ENCODE measurements at places on chromosomes 3 and 15. TPM values are rescaled to one million over a fixed set of nuclear protein-coding genes. Genes with fewer than 3 reads are reported as not detected.

- DNase-seq, result no peak
Measured at GRCh38 chr3:195221015-195221853, 49.7 kb downstream of the XXYLT1 start.

DNA sequence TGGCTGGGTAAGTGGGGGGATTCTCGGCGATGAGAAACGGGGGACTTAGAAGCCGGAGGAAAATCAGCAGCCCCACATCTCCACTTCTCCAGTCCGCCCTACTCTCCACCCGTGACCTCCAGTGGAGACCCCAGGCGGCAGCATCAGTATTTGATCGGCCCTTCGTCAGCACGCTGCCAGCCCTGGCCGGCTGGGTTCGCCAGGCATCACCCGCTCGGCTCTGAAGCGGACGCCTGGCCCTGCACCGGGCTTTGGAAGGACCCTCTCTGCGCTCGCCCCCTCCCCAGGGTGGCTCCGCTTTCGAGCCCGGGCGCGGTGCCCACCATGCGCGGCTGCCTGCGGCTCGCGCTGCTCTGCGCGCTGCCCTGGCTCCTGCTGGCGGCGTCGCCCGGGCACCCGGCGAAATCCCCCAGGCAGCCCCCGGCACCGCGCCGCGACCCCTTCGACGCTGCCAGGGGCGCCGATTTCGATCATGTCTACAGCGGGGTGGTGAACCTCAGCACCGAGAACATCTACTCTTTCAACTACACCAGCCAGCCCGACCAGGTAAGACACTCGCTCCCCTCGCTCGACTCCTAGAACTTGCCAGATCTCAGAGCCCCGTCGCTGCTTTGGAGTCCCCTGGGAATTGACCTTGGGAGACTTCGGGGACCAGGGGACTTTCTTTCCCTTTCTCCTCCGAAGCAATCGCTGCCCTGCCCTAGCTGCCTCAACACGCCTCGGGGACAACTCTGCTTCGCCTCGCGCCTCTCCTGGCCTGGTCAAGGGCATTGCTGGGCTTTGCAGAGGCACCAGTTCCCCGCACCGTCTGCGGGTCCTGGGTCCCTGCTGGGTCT is 561 bp downstream of the SIDT1 start:
- DNase-seq, result peak; percentile 34

DNA sequence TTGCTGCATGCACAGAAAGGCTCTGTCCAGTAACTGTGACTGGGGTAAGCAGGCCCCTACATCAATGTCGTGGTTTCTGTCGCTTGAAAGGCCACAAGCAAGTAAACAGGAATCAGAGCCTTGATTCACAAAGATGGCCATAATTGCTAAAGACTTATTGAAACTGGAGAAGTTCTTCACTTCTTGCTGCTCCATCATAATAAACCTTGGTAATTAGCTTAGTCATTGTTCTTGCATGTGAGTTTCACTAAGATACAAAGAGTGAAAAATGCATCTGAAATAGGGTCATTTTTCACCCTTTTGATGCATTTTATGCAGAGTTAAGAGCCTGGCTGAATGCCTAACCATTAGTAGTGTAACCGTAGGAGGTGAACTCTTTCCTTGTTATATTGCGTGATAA is 3.2 kb downstream of the SEMA6D start:
- DNase-seq, result no peak

- DNase-seq, result no peak
Measured at GRCh38 chr3:20646425-20646824, 460.4 kb upstream of the SGO1 start.

- no peak for DNase-seq
Measured at GRCh38 chr3:143361589-143361988, 242.0 kb downstream of the CHST2 start.

GRCh38 chr15:27486051-27486450 is 515.1 kb downstream of the GABRG3 start:
- no peak for DNase-seq

GRCh38 chr3:14548321-14548729 is 8.2 kb upstream of the GRIP2 start:
- DNase-seq, result no peak

GRCh38 chr3:16528581-16528993 is 15.1 kb upstream of the RFTN1 start:
- DNase-seq, result no peak

GRCh38 chr3:10780922-10781321 is 35.1 kb upstream of the SLC6A11 start:
- DNase-seq, result no peak

- DNase-seq, result no peak
Measured at GRCh38 chr3:106826791-106827311, 550.4 kb upstream of the CCDC54 start.

GRCh38 chr15:69149803-69150202 is 10.6 kb upstream of the GLCE start:
- no peak for DNase-seq

DNA sequence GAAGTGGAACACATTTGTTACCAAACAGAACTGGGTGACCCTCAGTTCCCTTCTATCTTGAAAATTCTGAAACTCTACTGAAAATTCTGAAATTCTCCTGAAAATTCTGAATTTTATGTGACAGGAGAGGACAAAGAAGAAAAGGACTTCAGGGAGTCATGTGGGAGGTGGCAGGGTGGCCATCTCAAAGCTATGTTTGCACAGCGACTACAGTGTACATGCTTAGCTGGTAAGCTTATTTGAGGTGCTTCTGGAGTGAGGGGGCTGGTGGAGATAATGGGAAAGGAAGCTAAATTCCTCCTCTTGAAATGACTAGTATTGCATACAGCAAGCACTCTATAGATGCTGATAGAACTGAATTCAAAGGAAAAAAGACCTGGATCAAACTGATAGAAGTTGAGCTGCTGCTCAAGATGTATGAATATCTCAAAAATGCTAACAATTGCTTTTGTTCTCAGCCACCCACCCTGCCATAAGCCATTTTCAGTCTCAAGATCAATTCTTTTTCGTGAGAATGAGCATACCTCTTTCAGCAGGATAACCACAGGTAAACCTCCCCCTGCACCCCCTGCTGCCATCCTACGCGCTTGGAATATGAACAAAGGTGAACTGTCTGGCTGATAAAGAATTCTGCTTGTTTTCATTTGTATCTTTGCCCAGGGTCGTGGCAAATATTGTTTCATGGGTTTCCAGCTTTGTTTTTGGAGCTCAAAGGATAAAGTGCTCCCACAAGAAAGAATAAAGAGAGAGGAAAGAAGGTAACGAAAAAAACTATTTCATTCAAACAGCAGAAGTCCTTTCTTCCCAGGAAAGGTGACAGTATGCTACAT is 16.6 kb upstream of the ARHGEF3 start:
- DNase-seq, result no peak

DNA sequence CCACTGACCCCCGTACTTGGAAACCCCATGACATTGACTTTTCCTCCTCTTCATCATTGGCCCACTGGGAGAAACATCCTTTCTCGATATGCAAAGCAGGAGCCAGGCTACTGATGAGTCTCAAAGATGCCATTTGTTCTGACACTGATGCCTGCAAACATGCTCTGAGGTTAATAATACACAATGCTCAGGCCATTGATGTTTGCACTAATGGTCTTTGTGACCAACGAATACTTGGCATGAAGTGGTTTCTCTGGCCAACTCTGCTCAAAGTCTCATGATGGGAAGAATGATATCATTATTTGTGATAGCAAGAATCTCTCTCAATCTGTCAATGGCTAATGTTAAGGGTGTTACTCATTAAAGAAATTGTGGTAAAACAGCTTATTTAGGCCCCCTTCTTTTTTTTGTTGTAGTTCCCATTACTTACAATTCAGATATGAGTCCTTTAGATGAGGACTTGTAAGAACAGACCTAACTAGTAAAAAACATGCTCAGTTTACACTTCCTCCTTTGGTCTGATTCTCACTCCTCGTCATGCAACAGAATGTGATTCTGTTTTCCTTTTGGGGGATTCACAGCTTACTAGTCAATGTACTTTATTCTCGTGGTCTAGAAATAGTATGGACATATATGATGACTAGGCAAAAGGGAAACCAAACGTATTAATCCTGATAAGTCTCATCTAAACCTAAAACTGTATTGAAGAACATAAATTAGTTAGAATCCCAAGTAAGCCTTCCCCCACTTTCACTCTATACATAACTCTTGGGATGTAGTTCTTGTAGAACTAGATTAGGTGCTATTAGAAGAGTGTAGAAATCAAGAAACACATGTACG is 488.8 kb upstream of the DPPA4 start:
- no peak for DNase-seq

DNA sequence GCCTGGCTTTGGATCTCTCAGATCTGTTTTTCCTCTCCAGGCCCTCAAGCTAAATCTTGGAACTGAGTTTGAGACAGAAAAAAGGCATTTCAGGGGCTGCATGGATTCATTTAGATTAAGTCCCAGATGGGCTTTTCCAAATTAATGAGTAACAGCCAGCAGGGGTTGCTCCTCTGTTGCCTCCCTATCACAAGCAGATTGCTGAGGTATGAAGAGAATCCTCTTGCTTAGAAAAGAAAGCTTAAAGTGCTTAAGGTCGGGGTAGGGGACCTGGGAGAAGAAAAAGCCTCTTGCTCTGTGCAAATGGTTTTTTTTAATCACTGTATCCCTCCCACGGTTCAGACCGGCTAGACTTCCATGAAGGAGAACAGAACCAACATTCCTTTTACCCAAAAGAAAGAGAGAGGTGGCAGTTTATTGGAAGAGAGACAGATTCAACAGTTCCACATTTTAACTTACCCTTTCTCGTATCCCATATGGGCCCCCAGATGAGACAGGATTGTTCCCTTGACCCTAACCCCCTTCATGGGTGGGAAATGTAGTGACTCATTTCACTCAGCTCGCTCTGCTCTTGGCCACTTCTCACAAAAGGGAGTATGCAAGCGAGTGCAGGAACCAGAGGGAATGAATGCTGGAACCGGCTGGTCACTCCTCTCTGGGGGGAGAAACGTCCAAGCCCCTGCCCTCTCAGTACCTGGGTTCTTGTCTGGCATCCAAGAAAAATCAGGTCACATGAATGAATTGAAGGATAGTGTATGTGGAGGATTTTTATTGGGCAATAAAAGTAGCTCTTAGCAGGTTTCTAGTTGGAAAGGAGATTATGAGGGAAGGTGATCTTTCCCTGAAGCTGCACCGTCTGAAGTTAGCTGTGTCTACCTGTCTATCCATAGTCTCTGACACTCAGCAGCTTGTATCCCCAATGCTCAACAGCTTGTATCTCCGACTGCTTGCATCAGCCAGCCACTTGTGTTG is 745.2 kb downstream of the SI start:
- DNase-seq, result no peak

DNA sequence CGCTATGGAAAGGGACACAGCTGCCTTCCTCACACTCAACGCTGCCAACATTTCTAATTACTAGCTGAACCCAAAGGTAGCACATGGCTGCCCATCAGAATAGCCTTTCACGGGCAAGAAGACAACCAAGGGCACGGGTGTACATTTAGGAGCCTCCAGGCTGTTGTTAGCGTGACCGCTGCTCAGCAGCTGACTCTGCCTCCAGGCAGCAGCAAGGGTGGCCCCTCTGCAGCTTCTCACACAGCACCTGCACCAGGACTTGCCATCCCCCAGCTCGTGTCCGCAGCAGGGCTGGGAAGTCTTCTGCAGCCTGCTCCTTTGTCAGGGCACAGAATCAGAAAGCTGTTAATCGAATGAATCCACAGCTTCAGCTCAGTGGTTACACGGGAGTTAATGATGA is 146.8 kb downstream of the ADAMTS17 start:
- DNase-seq, result no peak

DNA sequence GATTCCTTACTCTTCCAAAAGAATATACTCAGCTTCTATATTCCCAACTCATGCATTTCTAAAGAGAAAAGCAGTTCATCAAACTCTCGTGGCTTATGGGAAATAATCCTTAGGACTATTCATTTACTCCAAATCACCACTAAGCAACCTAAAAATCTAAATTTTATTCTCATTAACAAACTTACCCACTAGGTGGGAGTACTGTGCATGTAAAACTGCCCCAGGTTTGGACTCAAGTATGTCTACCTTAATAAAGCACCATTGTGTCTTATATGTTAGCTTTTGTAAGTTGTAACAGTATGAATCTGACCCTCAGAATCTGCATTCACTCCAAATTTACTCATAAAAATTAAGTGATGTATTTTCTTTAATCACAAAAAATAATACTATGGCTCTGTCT is 25.3 kb downstream of the RAD18 start:
- no peak for DNase-seq

DNA sequence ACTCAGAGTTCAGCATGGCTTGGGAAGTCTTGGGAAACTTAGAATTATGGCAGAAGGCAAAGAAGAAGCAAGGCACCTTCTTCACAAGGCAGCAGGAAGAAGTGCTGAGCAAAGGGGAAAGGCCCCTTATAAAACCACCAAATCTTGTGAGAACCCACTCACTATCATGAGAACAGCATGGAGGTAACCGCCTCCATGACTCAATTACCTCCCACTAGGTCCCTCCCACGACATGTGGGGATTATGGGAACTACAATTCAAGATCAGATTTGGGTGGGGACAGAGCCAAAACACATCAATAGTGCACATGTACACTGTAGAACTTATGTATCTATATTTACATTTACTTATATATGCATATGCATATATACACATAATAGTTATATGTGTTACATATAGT is 565.3 kb upstream of the NR2F2 start:
- no peak for DNase-seq

DNA sequence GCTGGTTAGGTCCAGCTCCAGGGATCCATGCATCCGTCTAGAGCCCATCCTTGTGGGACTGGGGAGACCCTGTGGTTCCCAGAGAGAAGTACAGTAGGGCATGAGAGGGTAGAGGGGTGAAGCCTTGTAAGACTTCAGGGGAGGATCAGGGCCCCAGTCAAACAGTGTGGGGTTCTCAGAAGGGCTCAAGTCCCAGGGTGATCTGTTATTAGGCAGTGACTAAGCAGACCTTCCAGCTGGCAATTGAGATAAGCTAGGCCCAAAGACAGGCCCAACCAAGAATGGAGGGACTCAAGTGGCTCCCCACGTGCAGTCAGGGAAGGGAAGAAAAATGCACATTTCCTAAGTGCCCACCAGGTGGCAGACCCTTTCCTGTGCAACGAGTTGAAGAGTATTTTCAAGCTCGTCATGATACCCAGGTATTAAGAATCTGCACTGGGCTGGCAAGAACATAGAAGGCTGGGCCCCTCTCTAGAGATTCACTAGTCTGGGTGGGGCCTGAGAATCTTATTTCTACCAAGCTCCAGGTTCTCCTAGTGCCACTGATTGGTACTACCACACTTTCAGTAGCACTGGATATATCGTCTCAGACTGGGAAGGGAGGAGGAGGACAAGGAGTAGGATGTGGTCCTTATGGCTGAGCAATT is 240.8 kb downstream of the NR1D2 start:
- DNase-seq, result peak; percentile 2

- no peak for DNase-seq
Measured at GRCh38 chr3:46102780-46103130, 75.5 kb upstream of the XCR1 start.

- DNase-seq, result no peak
Measured at GRCh38 chr15:83118291-83118827, 10.9 kb downstream of the TM6SF1 start.

- DNase-seq, result no peak
Measured at GRCh38 chr3:61333192-61333961, 82.1 kb upstream of the FHIT start.

Gene GOLGA6L7
- total RNA-seq, result not detected

Gene C3orf38
- 23.7 TPM for total RNA-seq

Gene CRABP1
- total RNA-seq, result not detected

Gene SERPINI2
- not detected for total RNA-seq

Gene B3GALNT1
- total RNA-seq, result 2.4 TPM

Gene VEPH1
- total RNA-seq, result not detected
